ENCODE measurements at places on chromosomes 12 and 14. TPM values are rescaled to one million over a fixed set of nuclear protein-coding genes. Genes with fewer than 3 reads are reported as not detected.

SLCO1A2 gene
- not detected for total RNA-seq

TAS2R46 gene
- 0.95 TPM for total RNA-seq

PTGR2 gene
- 2.8 TPM for total RNA-seq

- H3K27ac ChIP-seq: peak overlapping the region; percentile 96
- no peaks in the 10 kb centered on the region for H3K27me3 ChIP-seq
- peaks cover 46% of the 10 kb centered on the region for H3K4me1 ChIP-seq
- H3K4me3 ChIP-seq: peak overlapping the region; percentile 93
Observed at GRCh38 chr12:50112456-50113218, 601 bp downstream of the COX14 start.

DNA sequence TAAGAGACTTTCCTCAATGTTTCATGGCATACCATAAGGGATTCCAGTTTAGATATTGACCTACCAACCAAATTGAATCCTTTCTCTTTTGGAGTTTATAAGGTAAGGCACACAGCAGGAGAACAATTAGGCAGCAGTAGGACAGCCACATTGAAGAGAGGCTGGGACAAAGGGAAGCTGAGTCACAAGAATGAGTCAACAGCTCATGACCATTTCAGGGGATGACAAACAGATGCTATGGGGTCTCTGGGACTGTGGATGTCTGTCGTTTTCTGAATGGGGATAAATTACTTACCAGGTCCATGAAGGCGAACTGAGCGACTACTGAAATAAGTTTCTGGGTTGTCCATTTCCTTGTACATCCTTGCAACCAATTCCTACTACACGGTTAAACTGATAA is 48.6 kb upstream of the E2F7 start:
- DNase-seq: no peak
- H3K27me3 ChIP-seq: no peaks in the 10 kb centered on the region
- no peak overlapping the region for H3K4me3 ChIP-seq
- no peaks in the 10 kb centered on the region for H3K4me1 ChIP-seq
- H3K36me3 ChIP-seq: no peaks in the 10 kb centered on the region
- H3K27ac ChIP-seq: no peak overlapping the region

Data from activated CD4-positive, alpha-beta memory T cell treated with anti-CD3 and anti-CD28 coated beads, Interleukin-2, amount 10 ng/mL, durations not matched to agents 7 days and 5 days (primary cell).